ENCODE measurements at places on chromosomes 7 and 10. TPM values are rescaled to one million over a fixed set of nuclear protein-coding genes. Genes with fewer than 3 reads are reported as not detected.

Gene PAOX
- total RNA-seq = 4.5 TPM

Gene PIK3CG
- total RNA-seq = 2.0 TPM

Gene C10orf62
- total RNA-seq = not detected

Gene KLLN
- total RNA-seq = 0.17 TPM

Gene RHOBTB1
- 30.9 TPM for total RNA-seq

Gene GFRA1
- total RNA-seq = 5.1 TPM
